Hindlimb muscle (tissue), 1 donor: ENCODE measurements at places on chromosomes 3 and 15. TPM values are rescaled to one million over a fixed set of nuclear protein-coding genes. Genes with fewer than 3 reads are reported as not detected.

DNA sequence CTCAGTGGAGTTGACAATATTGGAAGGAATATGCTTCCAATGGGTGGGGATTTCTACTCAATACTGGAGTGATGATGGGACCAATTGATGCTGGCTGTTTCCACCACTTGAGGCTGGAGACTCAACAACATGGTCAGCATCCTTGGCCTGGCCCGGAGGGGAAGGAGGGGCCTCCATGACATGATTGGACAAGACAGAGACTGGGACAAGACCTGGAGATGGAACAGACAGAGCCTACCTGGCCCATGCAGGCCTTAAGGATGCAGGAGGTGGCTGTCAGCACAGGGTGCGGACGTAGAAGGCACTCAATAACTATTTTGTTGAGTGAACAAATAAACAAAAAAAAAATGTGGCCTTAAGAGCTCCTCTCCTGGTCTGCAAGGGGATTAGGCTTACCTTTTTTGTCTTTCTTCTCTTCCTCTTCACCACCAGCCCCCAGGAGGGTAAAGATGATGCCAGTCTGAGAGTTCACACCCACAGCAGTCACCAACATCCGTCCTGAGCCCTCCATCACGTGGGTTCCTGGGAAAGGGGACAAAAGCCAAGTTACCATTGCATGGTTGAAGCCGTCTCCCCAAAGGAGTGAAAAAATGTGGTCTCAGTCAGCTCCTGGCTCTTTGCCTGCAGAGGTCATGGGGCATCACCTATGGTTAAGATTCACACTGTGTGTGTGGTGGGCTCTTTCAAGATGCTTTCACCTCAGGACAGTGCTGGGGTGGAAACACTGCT is 67.1 kb upstream of the SEC13 start:
- no peak for DNase-seq

DNA sequence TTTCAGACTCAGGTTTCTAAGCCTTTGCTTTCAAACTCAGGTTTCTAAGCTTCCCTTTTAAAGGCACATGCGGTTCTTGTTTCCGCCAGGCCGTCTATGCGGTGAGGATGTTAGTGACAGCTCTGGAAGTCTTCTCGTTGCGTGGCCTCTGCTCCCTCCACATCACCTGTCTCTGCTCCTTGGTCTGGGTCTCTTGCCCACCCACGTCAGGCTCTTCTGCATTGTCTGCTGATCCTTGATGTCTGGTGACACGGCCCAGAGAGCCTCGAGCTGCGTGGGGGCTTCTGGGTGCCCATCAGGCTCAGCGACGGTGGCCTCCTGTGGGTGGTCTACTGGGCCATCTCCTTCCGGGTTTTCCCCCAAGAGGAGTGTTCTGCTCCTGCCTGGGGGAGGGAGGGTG is 30.5 kb downstream of the KLF13 start:
- no peak for DNase-seq

GRCh38 chr3:113105093-113105449 is 106.3 kb upstream of the BOC start:
- DNase-seq: no peak

DNA sequence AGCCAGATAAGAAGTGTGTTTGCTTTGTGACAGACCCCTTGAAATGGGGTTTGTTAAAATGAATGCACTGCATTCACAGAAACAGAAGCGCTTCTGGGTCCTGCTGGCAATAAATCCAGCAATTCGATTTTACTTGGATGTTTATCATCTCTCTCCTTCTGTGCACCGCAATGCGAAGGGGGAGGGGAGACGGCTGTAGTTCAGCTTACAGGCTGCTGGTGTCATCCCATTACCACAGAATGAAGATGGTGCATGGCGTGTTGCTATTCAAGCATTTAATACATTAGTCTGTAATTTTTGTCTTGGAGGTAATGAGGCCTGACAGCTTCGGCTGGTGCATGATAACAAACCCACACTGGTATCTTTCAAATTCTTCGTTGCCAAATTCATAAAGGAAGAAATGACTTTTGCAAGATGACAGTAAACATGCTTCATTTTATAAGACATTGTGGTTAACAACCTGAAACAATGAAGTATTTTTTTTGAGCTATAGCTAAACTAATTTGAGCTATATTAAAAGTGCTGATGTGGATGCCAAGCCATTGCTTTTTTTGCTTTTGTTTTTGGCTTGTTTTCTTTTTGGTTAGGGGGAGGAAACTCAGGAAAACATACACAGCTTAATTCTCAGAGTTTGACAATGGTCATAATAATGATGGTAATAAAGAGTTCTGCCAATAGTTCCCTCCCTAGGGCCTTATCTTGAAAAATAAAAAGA is 418.3 kb downstream of the OTOL1 start:
- DNase-seq: peak; percentile 70

- DNase-seq: no peak
These were observed 1.7 kb downstream of the ZMAT3 start for GRCh38 chr3:179069762-179070390.

Gene P2RY14
- polyA plus RNA-seq: 1.5 TPM

Gene SERINC4
- polyA plus RNA-seq: 0.90 TPM

Gene SPATA12
- 0.08 TPM for polyA plus RNA-seq

Gene ENTPD3
- 0.71 TPM for polyA plus RNA-seq

Gene ATOSA
- 25.1 TPM for polyA plus RNA-seq
